Ascending aorta (tissue), 2 donors: ENCODE measurements at places on chromosomes 11 and 22.

GRCh38 chr22:32745251-32745995, 56.1 kb upstream of the TIMP3 start:
- H3K36me3 ChIP-seq: no peaks in the 10 kb centered on the region
- no peaks in the 10 kb centered on the region for H3K4me1 ChIP-seq
- H3K4me3 ChIP-seq: no peak overlapping the region
- H3K27me3 ChIP-seq: no peaks in the 10 kb centered on the region
- H3K27ac ChIP-seq: no peak overlapping the region
- DNase-seq: no peak

DNA sequence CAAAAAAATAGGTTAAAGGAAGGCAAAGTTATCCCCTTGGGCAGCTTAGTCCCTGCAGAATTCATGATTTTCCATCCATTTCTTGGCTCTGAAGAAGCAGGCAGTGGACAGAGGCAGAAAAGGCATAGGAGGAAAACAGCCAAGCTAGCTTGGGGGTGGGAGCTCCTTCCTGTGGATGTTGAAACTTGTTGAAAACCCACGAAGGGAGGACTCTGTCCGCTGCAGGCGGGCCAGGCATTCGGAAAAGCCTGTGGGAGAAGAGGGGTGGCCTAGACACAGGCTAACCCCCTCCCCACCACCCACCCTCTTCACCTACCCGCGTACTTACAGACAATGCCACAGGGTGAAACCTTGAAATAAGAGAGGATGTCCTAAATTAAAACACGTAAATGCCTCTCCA, 72.1 kb downstream of the C22orf31 start:
- H3K4me1 ChIP-seq: peaks cover 17% of the 10 kb centered on the region
- H3K27ac ChIP-seq: peak overlapping the region; percentile 50
- no peaks in the 10 kb centered on the region for H3K36me3 ChIP-seq
- H3K27me3 ChIP-seq: no peaks in the 10 kb centered on the region
- no peak for DNase-seq
- no peak overlapping the region for H3K4me3 ChIP-seq

DNA sequence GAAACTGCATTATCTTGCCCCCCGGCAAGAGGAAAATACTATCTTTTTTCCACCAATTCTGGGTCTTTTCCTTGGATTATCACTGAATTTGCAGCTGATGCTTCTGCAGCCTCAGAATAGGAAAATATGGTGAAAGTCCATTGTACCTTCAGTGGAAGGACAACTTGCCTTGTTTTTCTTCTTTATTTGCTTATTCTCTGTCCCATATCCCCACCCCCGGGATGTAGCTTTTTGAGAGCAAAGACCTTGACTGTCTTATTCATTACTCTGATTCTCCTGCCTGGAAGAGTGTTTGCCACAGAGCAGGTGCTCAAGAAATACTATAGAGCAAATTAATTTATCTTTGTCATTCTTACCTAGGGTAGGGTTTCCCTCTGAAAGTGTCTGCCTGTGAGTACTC, 29.5 kb downstream of the UBASH3B start:
- H3K27me3 ChIP-seq: no peaks in the 10 kb centered on the region
- DNase-seq: no peak
- H3K27ac ChIP-seq: no peak overlapping the region
- H3K4me1 ChIP-seq: no peaks in the 10 kb centered on the region

DNA sequence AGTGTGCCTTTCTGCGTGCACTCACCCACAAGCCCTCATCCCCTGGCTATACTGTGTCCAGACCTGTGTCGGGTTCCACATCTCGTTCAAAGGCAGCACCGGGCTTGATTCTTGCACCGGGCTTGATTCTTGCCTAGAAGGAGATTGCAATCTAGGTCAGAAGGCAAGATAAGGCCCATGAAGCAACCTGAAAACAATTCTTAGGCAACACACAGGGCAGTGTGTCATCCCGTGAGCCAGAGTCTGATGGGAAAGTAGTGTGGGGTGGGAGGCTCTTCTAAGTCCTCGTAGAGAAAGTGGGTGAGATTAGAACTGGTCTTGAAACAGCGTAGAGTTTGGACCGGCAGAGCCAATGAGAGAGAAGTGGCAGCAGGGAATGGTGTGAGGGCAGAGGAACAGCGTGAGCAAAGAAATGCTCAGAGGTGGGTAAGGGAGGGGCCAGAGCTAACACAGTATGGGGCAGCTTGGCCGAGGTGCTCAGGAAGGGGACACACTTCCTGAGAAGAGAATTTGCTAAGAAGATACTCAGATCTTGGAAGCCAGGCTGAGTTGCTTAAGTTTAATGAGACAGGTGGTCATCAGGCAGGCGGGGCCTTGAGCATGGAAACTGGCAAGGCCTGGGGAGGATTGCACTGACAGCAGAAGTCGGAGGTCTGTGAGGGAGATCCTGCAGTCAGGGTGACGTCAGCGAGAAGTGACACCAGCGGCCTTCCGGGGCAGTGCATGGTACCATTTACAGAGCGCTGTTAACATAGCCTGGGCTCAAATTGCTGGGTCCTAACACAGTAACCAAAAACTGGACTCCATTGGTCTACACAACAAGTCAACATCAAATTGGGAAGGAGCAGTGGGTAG, 40.7 kb upstream of the DKK3 start:
- peak overlapping the region; percentile 57 for H3K27ac ChIP-seq
- no peaks in the 10 kb centered on the region for H3K27me3 ChIP-seq
- no peak overlapping the region for H3K4me3 ChIP-seq
- no peaks in the 10 kb centered on the region for H3K4me1 ChIP-seq

DNA sequence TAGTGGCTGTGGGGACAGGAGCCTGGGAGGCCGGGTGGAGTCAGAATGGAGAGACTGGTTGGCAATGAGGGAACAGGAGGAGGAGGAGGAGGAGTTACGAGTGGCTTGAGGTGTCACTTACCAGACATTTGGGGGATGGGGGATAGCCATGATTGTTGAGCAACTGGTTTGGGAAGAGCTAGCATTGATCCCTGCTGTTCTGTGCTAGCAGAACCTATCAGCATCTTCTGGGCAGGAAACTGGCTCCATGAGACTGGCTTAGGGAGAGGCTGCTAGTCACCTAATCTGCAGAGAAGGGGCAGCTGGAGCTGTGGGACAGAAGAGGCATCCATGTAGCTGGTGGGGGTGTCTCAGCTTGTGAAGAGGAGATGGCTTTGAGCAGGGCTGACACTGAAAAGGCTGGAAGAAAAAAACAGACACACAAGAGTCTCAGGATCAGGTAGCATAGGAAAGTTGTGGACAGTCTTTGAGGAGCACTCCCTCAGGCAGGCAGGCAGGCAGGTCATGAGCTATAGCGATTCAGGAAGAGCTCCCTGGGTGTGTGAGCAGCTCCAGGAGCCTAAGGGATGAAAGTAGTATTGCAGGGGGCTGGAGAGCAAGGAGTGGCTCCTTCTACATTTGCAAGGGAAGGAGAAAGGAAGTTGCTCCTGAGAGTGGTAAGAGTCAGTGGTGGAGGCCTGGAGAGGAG, 22.3 kb downstream of the PIK3IP1 start:
- no peak overlapping the region for H3K27ac ChIP-seq
- H3K4me3 ChIP-seq: no peak overlapping the region
- no peaks in the 10 kb centered on the region for H3K4me1 ChIP-seq
- no peaks in the 10 kb centered on the region for H3K27me3 ChIP-seq
- H3K36me3 ChIP-seq: peaks cover 78% of the 10 kb centered on the region

GRCh38 chr22:19169002-19169946, 9.3 kb downstream of the SLC25A1 start:
- H3K27ac ChIP-seq: no peak overlapping the region
- H3K4me1 ChIP-seq: peaks cover 9% of the 10 kb centered on the region
- H3K4me3 ChIP-seq: peak overlapping the region; percentile 88
- H3K27me3 ChIP-seq: no peaks in the 10 kb centered on the region
- H3K36me3 ChIP-seq: no peaks in the 10 kb centered on the region
- no peak for DNase-seq
